ENCODE measurements at places on chromosomes 3 and 15. TPM values are rescaled to one million over a fixed set of nuclear protein-coding genes. Genes with fewer than 3 reads are reported as not detected.

FBXO45 gene
- 30.1 TPM for total RNA-seq

DNA sequence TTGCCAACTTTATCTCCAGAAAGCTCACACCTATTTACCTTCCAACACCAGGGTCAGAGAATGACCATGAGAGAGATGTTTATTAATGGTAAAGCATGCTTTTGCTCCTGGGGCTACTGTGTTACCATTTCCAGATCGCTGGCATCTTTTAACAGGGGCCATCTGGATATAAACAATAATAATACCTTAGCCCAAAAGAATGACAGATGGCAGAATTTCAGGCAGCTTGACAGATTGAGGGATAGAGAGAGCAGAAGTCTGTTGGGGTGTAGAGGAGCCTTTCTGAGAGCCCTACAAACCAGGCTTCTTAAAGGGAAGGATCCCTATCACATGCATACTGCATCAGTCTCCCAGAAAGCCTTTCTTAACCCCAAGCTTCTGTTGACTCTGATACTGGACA is 17.7 kb downstream of the RBP1 start:
- DNase-seq: no peak

- DNase-seq: no peak
Observed at GRCh38 chr15:65332391-65333147, 28.1 kb downstream of the RNU5B-1 start.

DNA sequence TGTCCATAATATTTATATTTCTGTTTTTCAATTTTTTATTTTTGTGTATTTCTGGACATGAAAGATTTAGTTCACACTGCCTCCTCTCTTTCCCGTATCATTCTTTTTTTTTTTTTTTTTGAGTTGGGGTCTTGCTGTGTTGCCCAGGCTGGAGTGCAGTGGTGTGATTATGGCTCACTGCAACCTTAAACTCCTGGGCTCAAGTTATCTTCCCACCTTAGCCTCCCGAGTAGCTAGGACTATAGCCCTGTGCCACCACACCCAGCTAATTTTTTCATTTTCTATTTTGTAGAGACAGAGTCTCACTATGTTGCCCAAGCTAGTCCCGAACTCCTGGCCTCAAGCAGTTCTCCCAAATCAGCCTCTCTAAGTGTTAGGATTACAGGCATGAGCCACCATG is 53.6 kb downstream of the PRKCI start:
- DNase-seq: no peak

DNA sequence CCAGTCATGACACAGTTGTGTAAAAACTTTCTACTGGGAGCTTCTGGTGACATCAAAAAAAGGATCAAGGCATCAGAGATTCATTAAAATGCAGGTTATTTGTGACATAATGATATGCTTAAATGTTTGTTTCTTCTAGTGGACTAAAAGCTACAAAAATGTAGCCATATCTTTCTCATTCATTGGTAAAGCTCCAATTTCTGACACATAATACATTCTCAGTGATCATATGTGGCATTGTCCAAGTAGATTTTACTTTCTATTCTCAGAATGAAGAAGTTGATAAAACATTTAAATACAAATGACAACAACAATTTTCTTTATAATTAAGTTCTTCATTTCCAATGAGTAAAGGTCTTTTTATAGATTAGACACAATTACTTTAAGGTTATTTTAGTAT is 71.0 kb upstream of the ARHGEF26 start:
- no peak for DNase-seq
